ENCODE measurements at places on chromosomes 5 and 9.

DNA sequence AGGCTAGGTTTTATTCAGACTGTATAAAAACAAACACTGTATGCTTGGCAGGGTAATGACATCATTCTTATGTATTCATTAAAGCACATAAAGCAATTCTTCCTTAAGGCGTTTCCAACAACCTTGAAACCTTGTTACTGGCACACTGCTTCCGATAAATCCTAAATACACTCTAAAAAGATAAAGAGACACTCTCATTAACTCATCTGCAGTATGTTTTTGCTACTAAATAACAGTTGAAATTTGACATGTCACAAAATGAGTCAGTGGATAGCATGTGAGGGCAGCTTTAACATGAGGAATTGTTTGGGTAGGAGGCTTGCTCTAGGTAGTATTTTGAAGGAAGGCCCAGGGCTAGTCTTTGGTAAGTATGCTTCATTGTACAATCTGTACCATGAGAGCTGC lies 13.7 kb downstream of the YIPF5 start:
- DNase-seq = no peak

GRCh38 chr9:4935001-4935672 lies 49.9 kb upstream of the JAK2 start:
- DNase-seq = no peak

DNA sequence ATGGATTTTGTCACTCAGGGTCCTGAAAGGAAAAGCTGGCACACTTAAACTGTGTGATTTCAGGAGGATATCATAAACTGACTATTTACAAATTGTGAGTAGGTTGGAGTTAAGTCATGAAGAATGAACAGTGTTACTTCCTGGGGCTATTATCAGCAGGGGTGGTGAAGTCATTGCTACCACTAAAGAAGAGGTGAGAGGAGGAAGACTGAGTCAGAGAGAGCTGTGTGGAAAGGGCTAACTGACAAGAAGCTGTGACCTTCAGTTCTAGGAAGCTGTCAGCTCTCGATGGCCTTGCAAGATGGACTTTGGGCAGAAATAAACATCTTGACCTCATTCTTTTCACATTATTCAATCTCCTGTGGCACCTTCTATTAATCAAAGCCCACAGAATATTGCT lies 72.3 kb upstream of the STARD4 start:
- no peak for DNase-seq

DNA sequence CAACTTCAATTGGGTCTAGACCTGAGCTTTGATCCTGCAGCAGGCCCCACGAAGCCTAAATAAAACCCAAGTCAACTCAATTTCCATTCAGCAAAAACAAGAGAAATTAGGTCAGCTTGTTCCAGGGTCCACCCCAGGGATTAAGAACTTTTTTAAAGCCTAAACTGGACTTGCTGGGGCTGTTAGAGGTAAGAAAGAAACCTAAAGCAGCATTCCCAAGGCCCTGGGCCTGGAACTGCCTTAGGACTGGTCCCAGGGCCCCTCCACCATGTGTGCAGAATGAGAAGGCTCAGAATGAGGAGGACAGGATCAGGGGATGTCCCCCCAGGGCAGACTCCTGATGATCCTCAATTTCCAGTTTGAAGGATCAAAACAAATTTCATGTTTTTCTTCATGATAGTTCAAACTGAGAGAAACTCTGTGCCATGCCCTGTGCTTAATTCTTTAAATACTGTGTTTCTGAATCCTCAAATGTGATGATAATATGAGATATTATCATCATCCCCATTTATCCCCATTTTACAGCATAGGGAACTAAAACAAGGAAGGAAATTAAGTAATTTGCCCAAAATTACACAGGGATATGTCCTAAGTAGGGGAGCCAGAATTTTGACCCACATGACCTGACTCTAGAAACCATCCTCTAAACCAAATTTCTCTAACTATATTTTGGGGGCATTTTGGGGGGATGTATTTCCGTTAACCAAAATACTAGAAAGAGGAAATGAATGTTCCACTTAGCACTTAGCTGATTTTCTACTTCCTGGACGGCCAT lies 64.5 kb downstream of the DENND1A start:
- DNase-seq = no peak

- no peak for DNase-seq
These were observed 8.9 kb downstream of the ZFAND5 start for GRCh38 chr9:72356041-72356582.

DNA sequence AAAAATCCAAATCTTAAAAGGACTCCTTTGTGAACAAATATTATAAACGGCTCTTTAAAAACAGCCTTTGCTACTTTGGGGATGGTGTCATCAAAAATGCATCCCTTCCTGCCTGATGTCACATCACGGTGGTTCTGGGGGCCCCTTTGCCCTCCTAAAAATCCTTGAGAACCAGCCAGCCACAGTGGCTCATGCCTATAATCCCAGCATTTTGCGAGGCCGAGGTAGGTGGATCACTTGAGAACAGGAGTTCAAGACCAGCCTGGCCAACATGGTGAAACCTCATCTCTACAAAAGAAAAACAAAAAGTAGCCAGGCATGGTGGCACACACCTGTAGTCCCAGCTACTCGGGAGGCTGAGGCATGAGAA lies 43.9 kb downstream of the FNBP1 start:
- no peak for DNase-seq

GRCh38 chr5:154829589-154830218 lies 20.7 kb downstream of the FAXDC2 start:
- no peak for DNase-seq

DNA sequence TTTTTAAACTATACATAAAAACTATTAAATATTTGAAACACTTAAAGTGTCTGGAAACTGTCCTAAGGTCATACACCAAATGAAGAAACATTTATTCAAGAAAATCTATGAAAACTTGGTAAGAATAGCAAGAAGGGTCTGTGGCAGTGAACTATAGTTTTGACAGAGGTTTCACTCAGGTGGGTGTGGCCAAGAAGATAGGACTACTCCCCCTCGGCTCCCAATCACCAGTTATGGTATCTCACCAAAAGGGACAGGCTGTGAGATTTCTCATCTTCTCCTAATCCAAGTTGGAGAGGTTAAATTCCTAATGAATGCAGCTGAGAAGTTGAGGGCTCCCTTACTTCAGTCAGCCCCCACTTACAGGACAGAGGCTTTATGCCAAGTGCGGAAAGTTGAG lies 2.9 kb downstream of the ARSK start:
- DNase-seq = no peak

- DNase-seq = no peak
These were observed 518.4 kb downstream of the TAF11L14 start for GRCh38 chr5:18152671-18153070.

DNA sequence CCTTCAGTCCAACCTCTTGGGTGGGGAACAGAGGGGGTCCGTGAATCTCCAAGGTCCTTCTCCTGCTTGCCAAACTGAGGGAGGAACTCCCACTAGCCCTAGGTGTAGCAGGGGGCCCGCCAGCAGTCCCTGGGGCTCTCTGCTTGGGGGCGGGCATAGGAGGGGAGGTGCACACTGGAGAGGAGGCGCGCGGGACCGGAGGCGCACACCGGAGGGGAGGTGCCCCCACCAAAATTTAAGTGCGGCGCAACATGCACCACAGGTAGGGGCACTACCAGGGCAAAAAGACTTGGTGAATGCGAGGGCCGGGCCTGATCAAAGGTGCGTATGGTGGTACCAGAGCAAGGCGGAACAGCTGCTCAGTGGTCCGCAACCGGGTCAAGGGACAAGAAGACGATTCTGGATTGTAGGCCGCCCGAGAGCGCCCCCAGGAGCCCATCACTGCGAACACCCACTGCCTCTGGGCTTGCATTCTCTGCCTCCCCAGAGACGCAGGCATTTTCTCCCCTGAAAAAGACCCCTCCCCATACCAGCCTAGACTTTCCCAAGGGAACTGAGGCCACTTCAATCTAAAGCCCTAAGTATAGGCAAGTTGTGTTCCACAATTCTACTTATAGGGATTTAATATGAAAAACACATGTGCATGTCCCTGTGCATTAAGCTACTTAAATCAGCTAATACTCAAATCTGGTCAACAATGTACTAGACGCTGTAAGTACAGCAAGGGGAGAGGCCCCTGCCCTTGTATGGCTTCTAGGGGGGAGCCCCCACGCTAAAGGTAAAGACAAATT lies 50.6 kb downstream of the TGFBI start:
- no peak for DNase-seq

DNA sequence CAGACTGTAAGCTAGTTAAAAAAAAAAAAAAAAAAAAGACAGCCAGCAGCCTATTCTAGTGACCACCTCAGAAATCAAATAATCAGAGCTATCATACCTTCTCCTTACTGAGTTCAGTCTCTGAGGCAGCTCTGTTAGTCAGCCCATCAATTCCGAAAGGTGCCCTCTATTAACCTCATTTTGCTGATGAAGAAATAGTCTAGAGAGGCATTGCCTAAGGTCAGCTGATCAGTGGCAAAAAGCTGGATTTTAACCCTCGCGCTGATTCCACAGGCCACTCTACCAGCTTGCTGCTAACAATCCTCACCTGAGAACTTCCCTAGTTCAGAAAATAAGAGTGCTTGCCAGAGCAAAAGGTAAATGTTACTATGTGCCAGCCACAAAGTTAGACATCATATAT lies 172.0 kb downstream of the DENND1A start:
- no peak for DNase-seq

- no peak for DNase-seq
These were observed 98.5 kb downstream of the ZCCHC7 start for GRCh38 chr9:37218800-37219425.

- no peak for DNase-seq
These were observed 110.6 kb downstream of the ADAMTS2 start for GRCh38 chr5:179234563-179235135.
